ENCODE measurements at places on chromosomes 7 and 10.

DNA sequence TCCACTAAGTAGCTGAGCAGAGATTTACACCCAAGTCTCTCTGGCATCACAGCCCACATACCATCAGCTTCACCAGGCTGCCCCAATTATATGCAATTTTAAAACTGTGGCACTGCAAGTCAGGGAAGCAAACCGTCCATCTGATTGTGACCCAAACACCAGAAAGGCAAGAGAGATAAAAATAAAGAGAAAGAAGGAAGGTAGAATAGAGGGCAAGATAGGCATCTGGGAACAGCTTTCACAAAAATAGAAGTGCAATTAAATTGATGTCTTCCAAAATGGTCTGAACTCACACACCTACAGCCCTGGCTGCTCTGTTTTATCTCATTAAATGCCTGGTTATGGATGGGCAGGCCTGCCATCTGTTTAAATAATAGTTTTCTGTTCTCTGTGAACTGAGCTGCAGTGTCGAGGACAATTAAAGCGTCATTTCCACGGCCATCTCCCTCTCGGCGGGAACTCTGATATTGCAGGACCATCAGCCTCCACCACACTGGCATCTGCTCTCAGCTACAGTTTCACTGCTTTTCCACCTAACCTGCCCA lies 509.1 kb downstream of the INHBA start:
- DNase-seq = no peak

GRCh38 chr7:65444899-65445823 lies 71.5 kb downstream of the ZNF92 start:
- no peak for DNase-seq

DNA sequence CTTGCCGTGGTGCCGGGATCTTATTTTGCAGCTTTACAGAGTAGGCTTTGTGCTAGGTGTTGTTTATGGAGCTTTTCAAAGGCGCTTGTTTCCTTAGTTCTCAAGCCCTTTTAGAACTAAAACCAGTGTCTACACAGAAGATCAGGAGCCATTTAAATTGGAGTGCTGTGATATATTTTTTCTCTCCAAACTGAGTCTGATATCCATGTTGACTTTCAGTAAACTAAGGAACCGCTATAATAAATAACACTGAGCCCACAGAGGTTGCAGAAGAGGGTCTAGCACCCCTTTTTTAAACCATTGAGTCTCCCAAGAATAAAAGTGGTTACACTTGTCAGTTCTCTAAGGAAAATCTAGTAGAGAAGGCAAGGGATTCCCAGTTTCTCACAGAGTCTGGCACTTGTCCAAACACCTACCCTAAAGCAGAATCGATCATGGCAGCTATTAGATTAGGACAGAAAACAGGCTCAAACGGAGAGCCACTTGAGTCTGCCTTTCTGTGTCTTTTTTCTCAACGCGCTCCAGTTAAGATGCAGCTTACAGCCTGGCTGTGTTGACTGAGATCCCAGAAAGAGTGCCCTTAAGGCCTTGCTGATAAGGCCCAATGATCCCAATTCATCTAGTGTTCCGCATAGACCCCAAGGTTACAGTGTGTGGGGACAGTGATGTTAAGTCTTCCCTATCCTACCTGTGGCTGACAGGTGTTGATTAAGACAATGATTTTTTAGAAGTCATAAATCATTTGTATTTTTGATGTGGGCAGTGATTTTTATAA lies 804 bp downstream of the TMEM106B start:
- no peak for DNase-seq

GRCh38 chr7:138979226-138979979 lies 1.8 kb downstream of the KIAA1549 start:
- no peak for DNase-seq

DNA sequence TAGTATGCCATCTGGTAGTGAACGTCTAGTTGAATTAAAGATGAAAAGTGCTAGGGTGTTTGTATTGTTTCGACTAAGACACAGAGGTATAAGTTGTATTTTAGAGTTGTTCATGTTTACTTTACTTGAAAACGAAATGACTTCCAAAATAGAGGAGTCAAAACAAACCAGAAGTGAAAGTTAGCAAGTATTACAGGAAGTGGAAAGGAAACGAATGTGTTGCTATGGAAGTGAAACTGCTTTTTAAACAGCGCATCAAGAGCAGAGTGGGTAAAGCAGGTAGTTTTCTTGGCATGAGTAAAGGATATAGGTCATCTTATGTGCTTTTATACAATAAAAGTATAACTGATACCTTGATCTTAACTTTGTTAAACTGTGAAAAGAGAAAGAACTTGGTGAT lies 20.0 kb upstream of the GALNTL5 start:
- no peak for DNase-seq

DNA sequence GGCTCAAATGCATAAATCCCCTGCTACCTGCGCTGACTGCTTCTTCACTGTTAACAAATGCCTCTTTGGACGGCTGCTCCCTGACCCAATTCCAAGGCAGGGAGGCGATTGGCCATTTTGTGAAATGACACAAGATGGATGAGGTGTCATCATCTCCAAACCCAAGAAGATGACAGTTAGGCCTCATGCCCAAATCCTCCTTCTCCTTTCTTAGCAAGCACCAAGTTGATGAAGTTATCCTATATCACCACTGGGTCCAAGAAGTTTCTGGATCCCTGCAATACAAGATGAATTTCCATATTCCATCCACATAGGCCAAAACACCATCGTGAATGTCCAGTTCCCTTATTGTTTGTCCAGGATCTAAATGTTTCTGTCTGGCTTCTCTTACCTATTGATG lies 98.5 kb upstream of the RAB11FIP2 start:
- no peak for DNase-seq

GRCh38 chr7:116525913-116526861 lies 1.4 kb downstream of the CAV1 start:
- peak; percentile 84 for DNase-seq

GRCh38 chr7:141157138-141157765 lies 83.4 kb downstream of the TMEM178B start:
- no peak for DNase-seq

DNA sequence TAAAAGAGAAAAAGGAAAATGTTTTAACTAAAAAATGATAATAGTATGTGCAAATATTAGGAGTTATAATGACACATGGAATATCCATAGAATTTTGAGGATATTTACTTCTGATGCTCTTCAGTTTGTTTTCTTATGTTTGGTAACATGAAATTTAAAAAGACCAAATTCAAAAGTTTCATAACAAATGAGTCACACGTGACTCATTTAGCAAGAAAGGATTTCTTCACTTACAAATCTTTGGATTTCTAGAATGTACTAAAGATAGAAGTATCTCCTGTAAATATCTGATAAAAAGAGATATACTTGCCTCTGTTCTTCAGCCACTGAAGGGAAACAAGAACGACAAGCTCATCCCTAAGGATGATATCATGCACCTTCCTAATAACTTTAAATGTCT lies 774.5 kb upstream of the LRRTM3 start:
- DNase-seq = no peak

DNA sequence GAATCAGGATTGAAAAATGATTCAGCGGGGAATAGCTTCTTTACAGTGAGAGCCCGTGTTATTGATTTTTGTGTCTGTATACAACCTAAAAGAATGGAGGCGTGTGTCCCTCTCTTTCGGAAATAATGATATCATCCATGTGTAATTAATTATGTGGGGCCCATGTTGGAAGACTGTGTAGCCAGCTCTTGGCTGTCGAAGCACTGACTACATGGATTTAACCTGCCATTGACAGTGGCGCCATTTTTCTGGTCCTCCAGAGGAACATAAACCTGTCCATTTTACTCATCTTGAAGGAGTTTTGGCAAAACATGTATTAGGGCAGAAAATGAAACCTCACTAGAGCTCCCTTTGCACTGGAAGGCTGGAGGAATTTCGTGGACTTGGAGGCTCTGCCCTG lies 119.6 kb downstream of the ITIH5 start:
- no peak for DNase-seq

- DNase-seq = no peak
Measured at GRCh38 chr7:4233146-4233545, 448.9 kb upstream of the FOXK1 start.

GRCh38 chr7:56019501-56019900 lies 31.7 kb downstream of the PSPH start:
- DNase-seq = no peak

DNA sequence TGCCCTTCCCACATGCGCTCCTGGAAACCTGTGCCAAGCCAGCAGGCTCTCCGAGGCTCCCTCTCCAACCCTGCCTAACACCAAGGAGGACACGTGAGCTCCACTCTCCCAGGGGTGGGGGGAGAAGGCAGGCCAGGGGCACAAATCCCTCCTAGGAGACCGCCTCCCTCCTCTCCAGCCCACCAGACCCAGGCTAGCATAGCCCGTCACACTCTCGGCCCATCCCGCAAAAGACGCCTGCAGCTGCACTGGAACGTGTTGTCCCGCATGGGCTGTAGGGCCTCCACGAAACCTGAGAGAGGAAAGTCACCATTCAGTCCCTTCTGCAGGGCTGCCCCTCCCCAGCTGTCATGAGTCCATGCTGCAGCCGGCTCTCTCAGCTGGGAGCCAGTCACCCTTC lies 126.3 kb downstream of the MAD1L1 start:
- DNase-seq = no peak

DNA sequence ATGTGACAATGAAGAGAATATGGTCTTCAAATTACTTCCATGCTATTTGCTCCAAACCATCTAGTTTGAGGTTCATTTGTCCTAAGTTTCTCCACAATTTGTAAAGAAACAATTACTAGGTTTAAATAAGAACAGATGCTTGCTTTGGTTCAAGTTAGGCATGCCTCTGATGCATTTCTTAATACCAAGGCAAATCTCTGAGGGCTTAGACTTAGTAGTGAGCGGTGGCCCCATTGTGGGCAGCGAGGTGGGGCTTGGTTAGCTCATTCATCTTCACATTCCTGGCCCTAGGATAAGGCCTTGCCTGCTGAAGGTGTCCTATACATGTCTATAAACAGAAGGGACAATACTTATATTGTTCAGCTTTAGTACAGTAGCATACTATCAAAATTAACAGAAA lies 52.4 kb upstream of the RHEB start:
- no peak for DNase-seq

DNA sequence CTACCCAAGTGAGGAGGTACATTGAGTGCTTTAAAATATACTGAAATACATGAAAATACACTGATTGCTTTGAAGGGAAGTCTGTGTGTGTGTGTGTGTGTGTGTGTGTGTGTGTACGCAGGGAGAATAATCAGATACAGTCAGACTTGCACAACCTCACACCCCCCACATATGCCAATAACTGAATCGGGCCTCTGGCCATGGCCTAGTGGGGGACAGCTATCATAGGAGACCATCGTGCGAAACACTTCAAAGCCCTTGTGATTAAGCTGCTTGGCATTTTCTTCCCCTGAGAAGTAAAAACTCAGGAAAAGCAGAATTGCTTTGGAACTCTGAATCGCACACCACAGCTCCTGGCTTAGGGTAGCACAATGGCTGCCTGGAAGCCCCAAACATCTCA lies 135.1 kb downstream of the C10orf105 start:
- DNase-seq = no peak

DNA sequence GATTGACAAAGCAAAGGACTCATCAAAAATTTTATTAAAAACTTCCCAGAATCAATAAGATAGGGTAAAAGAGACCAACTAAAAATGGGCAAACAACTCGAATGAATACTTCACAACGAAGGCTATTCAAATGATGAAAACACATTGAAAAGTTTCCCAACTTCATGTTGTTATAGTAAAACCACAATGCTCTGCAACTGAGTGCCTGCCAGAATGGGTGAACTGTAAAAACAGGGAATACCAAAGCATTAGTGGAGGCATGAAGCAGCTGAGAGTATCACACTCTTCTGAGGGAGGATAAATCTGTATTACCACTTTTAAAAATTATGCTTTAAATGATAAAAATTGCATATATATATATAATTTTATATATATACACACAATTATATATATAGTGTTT lies 1214.7 kb downstream of the SORCS3 start:
- DNase-seq = no peak

DNA sequence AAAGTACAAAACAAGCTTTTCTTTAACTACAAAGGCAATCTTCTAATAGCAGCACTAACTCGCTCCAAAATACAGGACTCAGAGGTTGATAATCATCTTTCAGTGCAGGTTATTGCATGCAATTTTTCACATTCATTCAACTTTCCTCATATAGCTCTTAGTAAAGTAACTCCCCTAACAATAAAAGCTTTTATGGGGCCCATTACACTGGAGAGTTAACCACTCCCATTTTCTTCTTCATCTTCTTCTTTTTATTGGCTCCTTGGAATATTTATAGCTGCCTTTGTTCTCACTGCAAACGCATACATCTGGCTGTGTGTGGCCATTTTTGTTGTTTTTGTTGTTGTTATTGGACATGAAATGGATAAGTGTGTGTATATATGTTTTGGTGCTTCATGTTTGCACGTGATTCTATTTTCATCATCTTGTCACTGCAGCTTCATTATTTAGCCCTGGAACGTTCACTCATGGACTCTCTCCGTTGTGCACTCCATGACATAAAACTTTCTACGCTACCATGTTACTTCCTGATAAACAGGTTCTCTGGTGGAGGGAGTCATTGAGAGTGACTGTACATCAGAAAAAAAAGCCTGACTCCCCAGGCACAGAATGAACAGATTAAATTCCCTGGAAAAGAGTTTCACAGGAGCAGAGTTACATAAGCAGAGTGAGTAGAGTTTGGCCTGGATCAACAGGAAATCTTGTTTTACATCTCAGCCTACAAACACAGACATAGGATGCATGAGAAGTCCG lies 236.4 kb upstream of the SP4 start:
- no peak for DNase-seq

- DNase-seq = no peak
Measured at GRCh38 chr10:31832261-31832660, 96.4 kb downstream of the ARHGAP12 start.

GRCh38 chr7:115145512-115145911 lies 223.6 kb downstream of the MDFIC start:
- DNase-seq = no peak

GRCh38 chr10:127283017-127283416 lies 86.6 kb upstream of the INSYN2A start:
- DNase-seq = no peak

DNA sequence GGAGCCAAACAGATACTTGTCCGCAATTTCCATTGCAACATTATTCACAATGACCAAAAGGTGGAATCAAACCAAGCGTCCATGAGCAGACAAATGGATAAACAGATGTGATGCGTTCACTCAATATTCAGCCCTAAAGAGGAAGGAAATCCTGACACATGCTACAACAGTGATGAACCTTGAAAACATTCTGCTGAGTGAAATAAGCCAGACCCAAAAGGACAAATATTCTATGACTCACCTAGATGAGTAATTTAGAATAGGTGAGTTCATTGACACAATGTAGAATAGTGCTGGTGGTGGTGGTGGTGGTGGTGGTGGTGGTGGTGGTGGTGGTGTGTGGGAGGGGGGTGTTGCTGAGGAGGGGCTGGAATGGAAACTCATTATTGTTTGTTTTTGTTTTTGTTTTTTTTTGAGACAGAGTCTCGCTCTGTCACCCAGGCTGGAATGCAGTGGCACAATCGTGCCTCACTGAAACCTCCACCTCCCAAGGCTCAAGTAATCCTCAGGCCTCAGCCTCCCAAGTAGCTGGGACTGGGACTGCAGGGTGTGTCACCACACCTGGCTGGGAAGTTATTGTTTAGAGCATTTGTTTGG lies 28.6 kb downstream of the SMKR1 start:
- no peak for DNase-seq

All from endothelial cell (in vitro differentiated cells).